G401 (cell line): ENCODE measurements at places on chromosomes 6 and 20.
A peak's percentile ranks its signal among the peaks of the same experiment; 100 is the strongest.

GRCh38 chr6:53544217-53544469 lies 758 bp downstream of the GCLC start:
- DNase-seq = no peak

- peak; percentile 67 for DNase-seq
Observed at GRCh38 chr6:70413992-70414494, 735 bp downstream of the FAM135A start.

GRCh38 chr20:661474-662270 lies 8.7 kb upstream of the SRXN1 start:
- DNase-seq = no peak

DNA sequence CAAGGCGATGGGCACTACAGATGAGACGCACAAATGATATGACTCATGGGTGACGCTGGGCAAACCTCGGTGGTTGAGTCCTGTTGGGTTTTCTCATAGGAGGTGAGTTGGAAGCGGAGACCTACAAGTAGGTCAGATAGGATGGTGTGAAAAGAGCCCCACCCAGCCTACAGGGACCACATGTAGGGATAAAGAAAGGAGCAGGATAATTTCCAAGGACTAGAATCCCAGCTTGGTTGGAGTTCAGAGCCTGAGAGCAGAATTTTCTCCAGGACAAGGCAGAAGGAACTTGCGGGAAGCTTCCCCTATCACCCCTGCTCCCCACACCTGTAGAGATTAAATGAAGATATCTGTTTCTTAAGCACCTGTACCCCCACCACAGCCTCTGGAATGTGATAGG lies 489.7 kb upstream of the CDH4 start:
- DNase-seq = no peak

DNA sequence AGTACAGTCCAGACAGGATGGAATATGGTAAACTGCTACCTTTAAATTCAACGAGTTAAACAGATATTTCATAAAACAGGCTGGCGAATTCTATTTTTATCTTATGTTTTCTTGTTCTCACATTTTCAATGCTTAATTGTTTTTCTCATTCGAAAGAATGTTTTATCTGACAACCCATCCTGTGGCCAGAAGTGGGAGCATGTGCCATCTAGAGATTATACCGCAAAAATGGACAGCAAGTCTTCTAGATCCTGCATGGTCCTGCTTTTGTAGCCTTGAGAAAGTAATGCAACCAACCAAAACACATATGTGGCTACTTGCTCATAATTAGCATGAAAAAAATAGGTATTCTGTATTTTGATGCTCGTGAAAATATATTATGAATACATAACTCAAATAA lies 30.7 kb downstream of the TUBB2B start:
- no peak for DNase-seq

- DNase-seq = peak; percentile 36
Observed at GRCh38 chr6:160274871-160275510, 16.4 kb upstream of the SLC22A2 start.

GRCh38 chr20:52039790-52040189 lies 151.8 kb downstream of the ZFP64 start:
- no peak for DNase-seq

GRCh38 chr6:5130135-5130866 lies 45.2 kb downstream of the PPP1R3G start:
- no peak for DNase-seq

DNA sequence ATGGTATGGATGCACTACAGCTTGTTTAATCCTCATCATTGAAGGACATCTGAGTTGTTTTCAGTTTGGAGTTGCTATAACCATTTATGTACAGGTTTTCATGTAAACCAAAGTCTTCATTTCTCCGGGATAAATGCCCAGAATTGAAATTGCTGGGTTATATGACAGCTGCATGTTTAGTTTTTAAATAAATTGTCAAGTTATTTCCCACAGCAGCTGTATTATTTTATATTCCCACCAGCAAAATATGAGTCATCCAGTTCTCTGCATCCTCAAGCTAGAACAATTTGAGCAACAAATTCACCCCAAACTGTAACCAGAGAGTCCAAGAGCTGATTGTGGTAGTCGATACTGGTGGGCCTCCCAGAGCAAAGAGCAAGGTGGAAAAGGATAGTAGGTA lies 161.0 kb upstream of the PRND start:
- DNase-seq = no peak

GRCh38 chr20:43389211-43389610 lies 68.5 kb upstream of the SRSF6 start:
- no peak for DNase-seq

DNA sequence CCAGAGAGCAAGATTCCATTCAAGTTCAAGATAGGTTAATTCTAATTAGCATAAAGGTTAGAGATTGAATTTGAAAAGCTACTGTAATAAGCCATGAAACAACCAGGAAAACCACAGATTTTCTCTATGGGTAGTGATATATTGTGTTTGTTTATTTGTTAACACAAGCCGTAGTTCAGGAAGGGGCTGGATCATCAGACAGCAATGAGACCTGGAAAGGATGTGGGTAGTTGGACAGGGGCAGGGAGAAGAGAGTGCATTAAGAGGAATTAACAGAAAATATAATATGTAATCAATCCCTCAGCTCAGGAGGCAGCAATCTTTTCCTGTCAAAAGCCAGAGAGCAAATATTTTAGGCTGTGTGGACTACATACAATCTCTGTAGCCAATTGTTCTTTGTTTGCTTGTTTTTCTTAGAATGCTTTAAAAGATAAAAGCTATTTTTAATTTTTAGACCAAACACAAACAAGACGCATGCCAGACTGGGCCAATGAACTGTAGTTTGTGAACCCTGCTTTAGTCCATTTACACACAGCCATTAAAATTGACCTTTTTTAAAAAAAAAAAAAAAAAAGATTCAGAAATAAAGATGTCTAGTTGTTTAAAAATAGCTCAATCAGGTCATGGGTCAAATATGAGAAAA lies 398.7 kb upstream of the MARCKS start:
- no peak for DNase-seq

DNA sequence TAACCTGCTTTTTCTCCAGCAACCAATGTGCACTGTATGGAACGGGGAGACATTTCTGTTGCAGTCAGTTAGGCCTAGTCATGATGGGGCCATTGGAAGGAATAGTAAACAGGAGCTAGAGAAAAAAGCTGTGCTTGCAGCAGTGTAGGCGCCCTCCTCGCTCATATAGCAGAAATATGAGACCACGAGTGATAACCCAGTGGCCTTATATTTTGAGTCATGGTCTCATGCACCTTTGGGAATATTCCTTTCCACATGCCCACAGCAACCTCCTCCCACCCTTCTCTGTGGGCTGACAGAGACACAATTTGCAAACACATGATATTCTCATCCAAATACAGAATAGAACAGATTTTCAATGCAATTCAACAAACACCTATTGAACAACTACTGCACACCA lies 248.9 kb upstream of the CITED2 start:
- no peak for DNase-seq

GRCh38 chr6:35376281-35376680 lies 33.9 kb downstream of the PPARD start:
- DNase-seq = no peak

GRCh38 chr6:27836783-27837624 lies 75.2 kb downstream of the OR2B2 start:
- DNase-seq = peak; percentile 82

DNA sequence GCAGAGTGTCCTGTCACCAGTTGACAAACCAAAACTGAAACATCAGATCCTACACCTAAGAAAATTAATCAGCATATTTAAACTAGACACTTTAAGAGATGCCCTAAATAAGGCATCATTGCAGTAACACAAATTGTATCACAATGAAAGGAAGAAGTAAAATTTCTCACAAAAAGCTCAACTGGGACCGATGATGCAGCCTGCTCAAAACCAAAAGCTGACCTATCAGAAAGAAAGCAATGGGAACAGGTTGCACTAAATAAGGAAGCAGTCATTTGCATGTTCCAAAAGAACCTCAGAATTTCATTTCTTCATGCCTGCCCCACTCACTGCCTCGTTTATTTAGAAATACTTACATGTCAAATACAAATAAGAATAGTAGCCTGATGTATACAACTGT lies 12.1 kb downstream of the HIVEP2 start:
- no peak for DNase-seq

- DNase-seq = no peak
Observed at GRCh38 chr6:147508042-147508865, at the start of gene SAMD5. Gene SAMD5 (plus strand): TSS chr6:147508690. CDS start chr6:147508929, 239 bp downstream.

GRCh38 chr6:26412228-26412627 lies 10.2 kb downstream of the BTN3A1 start:
- DNase-seq = no peak
